ENCODE measurements at places on chromosomes 4 and X.

GRCh38 chr4:109497511-109497910 lies 62.5 kb upstream of the MCUB start:
- DNase-seq: no peak

- DNase-seq: no peak
These were observed 31.6 kb upstream of the DDX3X start for GRCh38 chrX:41302370-41302769.

GRCh38 chr4:76265631-76266218 lies 14.2 kb downstream of the FAM47E start:
- no peak for DNase-seq

DNA sequence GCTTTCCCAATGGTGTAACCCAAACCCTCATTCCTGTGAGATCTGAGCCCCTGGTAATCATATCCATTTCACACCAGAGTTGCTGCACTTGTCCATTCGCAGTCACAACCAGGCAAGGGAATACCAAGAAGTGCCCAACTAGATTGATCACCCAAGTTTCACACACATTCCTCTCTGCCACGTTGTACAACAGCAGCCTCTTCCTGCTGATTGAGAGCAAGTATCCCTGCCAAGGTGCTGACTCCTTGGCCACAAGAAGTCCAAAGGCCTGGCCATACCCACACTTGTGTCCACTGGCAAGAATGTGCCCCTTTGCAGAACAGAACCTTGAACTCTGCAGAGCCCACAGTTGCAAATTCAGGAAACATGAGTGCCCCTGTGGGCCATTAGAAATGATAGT lies 6.5 kb upstream of the ACOT9 start:
- DNase-seq: no peak

DNA sequence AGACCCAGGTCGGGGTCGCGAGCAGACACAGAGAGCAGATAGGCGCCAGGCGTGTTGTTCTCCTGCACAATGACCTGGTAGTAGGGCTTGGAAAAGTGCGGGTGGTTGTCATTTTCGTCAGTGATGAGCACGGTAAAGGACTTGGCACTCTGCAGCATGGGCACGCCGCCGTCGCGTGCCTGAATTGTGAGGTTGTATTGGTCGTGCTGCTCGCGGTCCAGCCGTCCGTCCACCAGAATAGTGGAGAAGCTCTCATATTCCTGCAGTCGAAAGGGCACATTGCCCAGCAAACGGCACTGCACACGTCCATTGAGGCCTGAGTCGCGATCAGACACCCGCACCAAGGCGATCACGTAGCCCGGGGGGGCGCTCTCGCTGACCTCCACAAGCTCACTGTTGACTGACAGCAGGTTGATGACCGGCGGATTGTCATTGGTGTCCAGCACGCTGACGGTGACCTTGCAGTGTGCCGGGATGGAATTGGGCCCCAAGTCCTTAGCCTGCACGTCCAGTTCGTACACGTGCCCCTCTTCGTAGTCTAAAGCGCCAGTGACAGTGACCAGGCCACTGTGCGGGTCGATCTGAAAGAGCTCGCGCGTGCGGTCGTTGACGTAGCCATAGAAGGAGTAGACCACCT lies 2.8 kb downstream of the PCDH19 start:
- DNase-seq: peak; percentile 8

GRCh38 chrX:134634691-134635090 lies 23.6 kb downstream of the PLAC1 start:
- DNase-seq: no peak

DNA sequence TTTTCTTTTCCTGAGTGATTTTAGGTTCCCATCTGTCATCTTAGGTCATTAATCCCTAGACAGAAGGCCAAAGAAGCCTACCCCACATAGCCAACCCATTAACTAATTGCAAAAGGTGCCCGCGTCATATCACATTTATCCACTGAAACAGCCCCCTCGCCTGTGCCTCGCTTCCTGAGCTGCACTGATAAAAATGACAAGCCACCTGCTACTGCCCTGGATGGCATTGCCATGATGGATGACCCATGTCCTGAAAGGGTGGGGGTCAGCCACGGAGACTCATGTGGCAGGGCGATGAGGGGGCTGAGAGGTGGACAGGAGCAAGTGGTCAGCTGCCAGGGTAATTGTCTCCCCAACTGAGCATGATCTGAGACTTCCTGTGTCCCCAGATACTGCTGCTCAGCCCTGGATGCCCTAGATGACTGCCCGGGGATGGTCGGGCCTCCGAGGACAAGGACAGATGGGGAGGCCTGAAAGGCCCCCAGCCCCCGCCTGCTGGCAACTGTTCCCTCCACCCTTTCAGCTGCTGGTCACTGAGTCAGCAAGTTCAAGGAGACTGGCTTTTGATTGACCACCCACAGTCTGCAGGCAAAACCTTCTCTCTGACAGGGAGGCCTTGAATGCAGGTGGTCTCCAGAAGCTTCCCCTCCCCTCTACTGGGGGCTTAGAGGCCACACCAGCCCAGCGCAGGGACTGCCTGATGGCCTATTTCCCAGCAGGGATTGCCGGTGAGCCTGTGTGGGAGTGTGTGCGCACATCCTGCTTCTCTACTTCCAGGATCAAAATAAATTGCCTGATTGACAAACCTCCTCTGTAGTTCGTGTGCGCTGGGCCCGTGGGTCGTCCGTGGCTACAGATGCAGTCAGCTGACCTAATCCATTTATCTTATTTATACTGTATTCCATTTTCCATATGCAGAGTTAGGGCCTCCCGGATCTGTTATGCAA lies 496.3 kb downstream of the BCOR start:
- peak; percentile 75 for DNase-seq

GRCh38 chr4:78596111-78596742 lies 44.7 kb downstream of the ANXA3 start:
- DNase-seq: no peak

DNA sequence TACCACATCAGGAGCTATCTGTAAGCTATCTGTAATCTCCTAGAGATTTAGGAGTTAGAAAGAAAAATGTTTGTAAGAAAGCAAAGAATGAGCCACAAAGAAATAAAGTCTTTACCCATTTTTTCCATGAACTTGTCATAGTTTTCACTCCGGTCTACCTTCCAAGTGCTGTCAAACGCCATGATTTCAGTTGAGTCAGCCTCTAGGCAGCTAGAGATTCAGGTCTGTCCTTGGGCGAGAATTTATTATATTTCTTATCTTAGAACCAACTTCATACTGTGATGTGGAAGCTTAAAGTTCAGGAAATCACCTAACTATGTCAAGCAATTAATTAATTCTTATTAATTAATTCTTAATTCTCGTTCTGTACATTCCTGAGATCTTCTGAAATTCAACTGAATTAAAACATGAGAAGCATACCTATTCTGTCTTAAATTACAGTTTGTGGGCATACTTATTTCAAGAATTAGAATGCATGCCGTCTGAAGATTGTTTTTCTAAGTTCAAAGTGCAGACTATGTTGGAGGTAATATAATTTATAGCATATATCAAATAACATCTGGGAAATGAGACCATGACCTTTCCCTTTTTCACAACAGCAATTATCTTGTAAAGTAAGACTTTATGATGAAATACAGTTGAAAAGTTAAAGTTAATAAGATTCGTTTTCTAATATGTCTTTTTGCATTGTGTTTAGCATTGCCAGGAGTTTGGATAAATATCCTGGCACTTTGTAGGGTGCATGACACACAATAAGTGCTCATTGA lies at the start of gene FABP2:
TSS of gene FABP2 (minus strand) at position 218 of the 767 bp plus-strand sequence. CDS start at position 182, 36 bp downstream.
- DNase-seq: no peak

DNA sequence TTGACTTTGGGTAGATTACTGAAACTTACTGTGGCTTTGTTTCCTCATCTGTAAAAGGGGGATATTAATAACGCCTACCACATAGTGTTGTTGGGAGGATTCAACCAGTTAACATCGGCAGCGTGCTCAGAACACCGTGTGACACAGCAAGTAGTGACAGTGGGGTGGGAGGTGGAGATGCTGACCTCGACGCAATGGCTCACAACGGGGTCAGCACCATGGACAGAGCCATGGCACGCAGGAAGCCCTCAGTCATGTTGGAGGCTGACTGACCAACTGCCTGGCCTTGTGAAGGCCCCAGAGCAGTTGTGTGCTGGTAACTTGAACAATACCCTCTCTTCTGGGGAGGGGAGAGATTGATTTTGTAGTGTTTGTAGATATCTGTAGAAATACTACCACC lies 93.2 kb downstream of the WFS1 start:
- DNase-seq: no peak

DNA sequence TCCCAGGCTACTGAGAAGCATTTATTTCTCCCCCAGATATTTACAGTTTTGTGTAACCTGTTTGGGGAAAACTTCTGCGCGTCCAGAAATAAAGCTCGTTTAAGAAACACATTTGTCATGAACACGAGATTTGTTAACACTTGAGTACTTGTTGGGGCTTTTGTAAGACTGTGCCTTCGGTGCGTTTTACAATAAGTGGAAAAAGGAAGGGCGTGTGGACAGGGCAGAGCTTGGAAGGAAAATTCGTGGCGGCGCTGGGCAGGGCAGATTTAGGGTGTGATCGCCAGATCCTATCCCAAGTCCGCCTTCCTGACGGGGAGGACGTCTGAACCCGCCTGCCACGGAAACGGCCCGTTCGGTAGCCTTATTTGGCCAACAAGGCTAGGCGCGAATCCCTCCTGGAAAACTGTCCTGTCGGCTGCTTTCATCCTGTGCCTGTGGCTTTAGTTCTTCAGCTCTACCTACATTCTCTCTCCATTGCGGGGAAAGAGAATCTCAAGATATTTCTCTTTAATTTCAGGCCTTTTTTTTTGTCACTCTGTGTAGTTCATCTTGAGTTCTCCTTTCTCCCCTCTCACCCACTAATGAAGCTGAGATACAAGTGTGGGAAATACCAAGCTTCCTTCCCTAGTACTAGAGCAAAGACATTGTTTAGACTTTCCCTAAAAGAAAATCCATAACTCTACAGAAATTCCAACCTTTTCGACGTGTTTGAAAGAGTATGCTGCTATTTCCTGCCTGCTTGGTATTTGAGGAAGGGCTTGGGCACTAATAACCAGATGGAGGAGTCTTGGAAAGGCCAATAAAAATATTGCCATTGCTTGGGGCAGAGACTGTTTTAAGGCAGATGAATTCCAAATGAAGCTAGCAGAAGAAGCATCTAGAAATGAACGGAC lies 982 bp downstream of the PDLIM5 start:
- peak; percentile 45 for DNase-seq

GRCh38 chr4:15784959-15785634 lies 7.0 kb downstream of the CD38 start:
- DNase-seq: no peak

DNA sequence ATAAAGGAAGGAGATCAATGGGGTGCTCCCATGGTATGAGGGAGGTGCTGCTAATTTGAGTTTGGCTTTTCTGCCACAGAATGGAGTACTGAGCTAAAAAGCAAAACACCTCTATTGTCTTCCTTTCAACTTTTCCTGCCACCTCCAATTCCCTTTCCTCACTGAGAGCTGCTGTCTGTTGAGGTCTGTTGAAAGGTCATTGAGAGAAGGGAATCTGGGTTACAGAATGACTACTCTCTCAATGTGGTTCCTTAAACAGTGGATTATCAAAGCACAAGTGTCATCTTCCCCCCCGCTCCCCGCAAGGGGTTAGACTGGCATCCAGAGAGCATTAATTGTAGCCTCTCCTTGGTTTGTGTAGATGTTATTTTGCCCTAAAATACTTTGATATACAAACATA lies 10.7 kb downstream of the USP9X start:
- peak; percentile 65 for DNase-seq

DNA sequence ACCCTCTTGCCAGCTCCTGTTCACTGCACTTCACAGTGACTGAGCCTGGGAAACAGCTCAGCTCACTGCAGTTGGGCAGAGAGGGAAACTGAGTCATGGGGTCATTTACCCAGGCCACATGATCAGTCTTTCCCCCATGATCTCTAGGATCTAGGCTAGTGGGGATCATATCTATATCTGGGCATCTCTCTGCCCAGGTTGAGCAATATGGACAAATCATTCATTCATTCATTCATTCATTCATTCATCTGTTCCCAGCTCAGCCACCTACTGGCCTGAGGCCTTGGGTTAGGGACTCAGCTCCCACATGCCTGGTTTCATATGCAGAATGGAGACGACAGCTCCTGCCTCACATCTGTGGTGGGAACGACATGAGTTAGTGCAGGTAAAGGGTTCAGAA lies 45.3 kb upstream of the HMX1 start:
- DNase-seq: no peak

DNA sequence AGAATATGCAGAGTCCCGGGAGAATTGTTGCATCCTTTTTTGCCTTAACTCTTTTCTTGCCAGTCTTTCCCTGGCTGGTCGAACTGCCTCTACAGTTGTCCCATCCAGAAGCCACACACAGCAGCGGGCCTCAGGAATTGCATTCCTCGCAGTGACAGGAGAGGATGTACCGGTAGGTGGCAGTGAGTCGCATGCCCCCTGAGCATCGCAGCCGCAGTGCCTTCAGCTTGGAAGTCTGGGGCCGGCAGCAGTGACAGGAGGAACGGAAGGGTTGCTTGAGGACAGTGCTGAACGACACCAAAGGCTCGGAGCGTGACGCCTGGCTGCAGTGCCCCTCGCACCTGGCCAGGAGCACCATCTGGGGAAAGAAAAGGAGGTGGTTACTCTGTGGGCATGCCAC lies 23.5 kb downstream of the NDP start:
- DNase-seq: peak; percentile 57

GRCh38 chrX:153763989-153764755 lies at the start of gene PLXNB3:
TSS of gene PLXNB3 (plus strand) at chrX:153764249. CDS start at chrX:153765536, 1,287 bp downstream.
- DNase-seq: peak; percentile 75

GRCh38 chr4:138898282-138898681 lies 117.3 kb upstream of the NOCT start:
- DNase-seq: no peak

GRCh38 chrX:153580700-153581386 lies 18.1 kb downstream of the CCNQ start:
- no peak for DNase-seq

DNA sequence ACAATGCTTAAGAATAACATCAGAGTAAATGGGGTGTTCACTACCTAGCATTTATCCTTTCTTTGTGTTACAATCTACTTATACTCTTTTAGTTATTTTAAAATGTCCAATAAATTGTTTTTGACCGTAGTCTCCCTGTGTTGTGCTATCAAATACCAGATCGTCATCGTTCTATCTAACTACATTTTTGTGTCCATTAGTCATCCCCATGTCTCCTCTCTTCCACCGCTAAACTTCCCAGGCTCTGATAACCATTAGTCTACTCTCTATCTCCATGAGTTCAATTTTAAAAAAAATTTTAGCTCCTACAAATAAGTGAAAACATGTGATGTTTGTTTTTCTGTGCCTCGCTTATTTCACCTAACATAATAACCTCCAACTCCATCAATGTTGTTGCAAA lies 381.9 kb downstream of the PRDM5 start:
- no peak for DNase-seq

DNA sequence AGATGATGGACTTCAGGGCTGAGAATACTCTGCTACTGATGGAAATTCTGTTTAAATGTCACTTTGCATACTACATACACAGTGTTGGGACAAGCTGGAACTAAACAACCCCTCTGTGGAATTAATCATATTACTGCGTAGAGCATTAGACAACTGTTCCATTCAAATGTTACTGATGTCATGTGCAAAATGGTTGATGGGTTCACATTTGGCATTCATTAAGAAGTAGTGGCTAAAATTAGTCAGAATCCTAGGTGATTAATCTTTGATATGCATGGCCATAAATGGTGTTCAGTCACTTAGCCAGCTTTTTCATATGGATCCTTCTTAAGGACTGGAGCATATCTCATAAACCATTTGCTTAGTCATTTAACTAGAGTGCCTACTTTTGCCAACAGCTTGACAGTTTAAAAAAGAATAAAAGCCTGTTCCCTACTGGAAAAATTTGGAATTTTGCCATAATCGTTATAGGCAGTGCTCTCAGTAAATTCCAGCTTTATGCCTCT lies 105.2 kb downstream of the RNF150 start:
- peak; percentile 91 for DNase-seq

GRCh38 chr4:64250061-64250460 lies 159.2 kb downstream of the TECRL start:
- no peak for DNase-seq

GRCh38 chr4:81682492-81682891 lies 210.8 kb upstream of the RASGEF1B start:
- DNase-seq: peak; percentile 58
